Epithelial cell of esophagus (primary cell): ENCODE measurements at places on chromosomes 5 and 9.

GRCh38 chr5:56006094-56006493 lies 11.3 kb upstream of the IL6ST start:
- DNase-seq: no peak

DNA sequence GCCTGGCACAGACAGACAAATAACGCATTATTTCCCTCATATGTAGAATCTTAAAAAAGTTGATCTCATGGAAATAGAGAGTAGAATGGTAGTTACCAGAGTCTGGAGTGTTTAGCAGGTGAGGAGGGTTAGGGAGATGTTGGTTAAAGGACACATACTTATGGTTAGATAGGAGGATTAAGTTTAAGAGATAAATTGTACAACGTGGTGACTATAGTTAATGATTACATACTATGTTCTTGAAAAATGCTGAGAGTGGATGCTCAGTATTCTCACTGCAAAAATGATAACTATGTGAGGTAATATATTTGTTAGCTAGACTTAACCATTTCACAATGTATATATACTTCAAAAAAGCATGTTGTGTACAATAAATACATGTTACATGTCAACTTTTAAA lies 38.0 kb downstream of the CERT1 start:
- DNase-seq: no peak

DNA sequence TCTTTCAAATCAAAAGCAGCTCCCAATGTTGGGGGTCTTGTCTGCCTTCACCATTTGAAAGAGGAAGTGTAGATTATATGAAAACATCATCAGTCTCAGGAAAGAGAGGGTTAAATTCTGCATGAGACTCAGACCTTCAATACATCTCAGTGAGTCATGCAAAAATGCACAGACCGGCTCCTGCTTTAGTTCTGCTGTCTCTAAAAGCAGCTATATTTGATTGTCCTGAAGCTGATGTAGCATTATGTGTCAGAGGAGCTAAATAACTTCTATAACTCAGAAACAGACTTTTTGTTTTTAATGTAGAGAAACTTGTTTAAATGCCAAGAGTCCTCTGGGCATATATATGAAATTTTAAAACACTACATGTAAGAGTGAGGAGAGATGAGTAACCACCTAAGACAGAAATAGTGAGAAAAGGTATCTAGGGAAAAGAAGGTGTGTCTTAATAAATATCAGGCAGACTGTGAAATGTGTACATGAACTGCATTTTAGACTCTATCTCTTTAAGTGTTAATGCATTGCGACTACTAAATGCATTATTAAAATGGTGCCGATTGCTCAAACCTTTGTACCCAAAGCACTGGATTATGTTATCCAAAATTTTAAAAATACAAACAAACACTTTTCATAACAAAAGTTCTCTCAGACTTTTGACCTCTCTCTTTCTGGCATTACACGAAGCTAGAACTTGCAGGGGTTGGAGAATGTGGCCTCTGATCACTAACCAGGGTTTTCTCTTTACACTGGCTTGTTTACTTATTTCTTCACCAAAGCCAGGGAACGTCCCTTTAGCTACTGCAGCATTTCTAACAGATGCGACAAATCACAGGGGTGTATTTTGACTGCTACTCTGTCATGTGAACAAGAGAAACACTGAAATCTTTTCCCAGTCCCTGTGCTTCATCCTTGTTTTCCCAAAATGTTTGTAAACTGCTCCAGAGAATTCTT lies 302.3 kb downstream of the ARL15 start:
- DNase-seq: peak; percentile 66

DNA sequence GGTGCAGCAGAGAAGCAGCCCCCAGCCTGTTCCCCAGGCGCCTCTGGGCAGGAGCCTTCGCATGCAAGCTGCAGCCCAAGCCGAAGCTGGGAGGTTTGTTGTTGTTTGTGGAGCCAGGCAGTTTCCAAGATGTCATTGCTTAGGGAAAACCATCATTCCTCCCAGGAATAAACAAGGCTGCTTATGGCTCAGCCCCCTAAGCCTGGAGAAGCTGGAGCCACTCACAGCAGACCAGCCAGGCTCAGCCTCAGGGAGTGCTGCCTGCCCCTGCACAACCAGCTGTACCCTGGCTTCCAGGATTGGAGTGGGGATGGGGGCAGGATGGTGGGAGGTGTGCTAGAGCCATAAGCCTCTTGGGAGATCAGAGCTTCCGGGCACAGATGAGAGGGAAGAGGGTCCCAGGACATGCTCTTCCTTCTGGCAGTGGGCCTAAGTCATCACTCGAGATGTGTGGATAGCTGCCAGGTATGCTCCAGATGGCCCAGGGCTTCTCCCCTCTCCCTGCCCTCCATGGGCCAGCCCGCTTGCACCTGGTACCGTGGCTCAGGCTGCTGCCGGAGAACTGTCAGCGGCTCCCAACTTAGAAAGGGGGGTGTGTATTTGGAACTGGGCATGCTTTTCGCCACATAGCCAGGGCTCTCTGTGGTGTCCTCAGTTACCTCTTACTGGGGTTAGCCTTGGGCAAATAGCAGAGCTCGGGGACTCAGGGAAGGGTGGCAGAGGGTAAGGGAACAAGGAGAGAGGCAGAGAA lies 105.2 kb downstream of the RGS3 start:
- DNase-seq: no peak

DNA sequence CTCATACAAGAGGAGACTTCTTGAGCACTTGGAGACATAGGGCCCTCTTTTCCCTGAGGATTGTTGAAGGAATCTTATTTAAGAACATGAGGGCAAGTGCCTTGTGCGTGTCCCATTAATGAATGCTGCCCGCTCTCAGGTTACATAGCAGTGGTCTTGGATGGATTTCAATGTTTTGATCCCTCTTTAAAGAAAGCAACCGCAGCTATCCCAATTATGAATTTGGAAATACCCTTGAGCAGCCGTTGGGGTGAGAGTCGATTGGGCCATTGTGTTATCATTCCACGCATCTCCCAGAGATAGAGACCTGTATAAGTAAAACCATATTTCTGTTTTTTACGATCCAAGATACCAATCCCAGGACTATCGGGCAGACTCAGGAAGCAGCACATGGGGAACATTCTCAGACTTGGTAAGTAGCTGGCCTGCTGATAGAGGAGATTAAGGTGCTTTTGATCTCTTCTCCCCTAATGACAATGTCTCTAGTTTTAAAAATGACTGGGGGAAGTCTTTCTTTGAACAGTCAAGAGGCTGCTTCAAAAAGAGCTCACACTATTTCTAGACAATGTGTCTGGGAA lies 145.3 kb downstream of the MACROH2A1 start:
- DNase-seq: no peak

DNA sequence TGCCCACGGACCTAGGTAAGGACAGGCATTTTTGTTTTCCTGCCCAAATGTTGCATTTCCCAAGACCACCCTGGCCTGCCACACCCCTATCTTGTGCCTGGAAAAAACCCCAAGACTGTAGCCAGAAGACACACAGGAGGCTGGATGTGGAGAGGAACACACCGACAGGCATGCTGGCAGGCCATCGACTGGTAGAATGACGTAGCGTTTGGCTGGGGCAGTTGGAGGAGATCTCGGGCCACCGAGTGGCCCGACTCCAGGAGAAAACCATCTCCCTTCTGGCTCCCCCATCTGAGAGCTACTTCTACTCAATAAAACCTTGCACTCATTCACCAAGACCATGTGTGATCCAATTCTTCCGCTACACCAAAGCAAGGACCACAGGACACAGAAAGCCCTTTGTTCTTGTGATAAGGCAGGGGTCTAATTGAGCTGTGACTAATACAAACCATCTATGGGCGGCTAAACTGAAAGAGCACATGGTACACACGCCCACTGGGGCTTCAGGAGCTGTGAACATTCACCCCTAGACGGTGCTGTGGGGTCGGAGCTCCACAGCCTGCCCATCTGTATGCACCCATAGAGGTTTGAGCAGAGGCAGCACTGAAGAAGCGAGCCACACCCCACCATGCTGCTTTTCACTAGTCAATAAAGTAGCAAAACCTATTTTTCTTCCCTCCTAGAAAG lies 38.9 kb upstream of the N4BP3 start:
- DNase-seq: no peak

GRCh38 chr9:115764645-115765044 lies 388.9 kb upstream of the PAPPA start:
- DNase-seq: no peak

DNA sequence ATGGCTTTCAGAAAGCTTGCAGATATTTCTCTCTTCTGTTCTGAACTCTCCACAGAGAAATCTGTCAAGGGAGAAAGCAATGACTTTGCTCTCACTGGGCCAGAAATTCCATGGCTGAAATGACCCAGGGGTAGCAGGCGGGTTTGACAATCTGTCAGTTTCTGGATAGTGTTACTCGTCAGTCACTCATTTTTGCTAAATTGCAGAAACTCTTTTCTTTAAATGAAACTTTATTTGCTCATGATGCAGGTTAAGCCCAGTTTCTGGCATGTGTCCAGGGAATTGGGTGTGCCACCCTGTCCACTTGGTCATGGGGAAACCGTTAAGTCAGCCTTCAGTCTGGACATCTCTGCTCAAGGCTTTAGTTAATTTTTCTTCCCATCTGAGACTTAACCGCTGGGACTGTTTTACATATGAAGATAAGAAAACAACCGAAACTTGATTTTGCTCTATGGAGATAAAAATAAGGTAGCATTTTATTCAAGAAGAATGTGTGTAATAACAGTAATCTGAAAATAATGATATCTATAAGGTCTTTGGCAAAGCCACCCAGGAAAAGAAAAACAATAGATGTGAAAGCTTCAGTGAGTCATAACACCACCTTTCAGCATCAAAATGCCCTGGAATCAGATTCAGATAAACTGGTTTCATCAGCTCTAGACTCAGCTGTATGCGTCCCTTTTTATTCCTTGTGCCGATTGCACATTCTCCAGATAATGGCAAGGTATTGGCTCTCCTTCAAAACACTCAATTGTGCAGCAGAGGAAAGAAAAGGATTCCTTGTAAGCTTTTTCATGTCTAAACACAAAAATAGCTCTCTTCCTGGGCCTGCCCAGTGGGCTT lies 308.3 kb downstream of the ZSWIM6 start:
- peak; percentile 66 for DNase-seq

DNA sequence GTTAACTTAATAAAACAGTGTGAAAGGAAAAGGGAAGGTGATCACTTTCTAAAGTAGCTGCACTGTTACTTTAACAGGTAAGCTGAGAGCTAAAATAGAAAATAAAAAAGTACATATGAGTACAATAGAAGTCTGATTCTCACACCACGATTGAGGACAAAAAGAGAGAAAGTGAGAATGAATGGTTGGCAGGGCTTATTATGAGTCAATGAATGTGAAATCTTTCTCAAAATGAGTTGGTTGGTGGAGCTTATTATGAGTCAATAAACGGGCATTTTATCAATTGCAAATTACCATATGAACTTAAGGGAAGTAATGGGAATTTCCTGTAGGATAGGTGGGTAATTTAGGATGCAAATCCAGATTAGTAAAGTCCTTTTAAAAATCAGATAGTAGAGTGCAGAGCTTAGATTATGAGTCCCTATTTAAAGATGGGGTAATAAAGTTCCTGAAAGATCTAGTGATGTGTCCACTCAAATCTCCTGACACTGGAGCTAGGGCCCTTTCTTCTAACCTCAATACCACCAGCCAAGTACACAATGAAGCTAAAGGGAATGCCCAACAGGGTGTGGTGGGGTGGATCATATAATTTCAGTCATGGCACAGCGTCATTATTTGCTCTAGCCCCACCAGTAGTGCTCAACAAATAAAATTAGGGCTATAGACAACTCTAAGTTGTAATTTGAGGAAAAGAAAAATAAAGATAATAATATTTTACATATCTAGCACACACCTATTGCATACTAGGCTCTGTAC lies 21.1 kb upstream of the TLR4 start:
- DNase-seq: no peak

GRCh38 chr9:1939466-1939865 lies 75.7 kb upstream of the SMARCA2 start:
- DNase-seq: no peak

GRCh38 chr5:24645483-24645882 lies 705 bp upstream of the CDH10 start:
- no peak for DNase-seq

DNA sequence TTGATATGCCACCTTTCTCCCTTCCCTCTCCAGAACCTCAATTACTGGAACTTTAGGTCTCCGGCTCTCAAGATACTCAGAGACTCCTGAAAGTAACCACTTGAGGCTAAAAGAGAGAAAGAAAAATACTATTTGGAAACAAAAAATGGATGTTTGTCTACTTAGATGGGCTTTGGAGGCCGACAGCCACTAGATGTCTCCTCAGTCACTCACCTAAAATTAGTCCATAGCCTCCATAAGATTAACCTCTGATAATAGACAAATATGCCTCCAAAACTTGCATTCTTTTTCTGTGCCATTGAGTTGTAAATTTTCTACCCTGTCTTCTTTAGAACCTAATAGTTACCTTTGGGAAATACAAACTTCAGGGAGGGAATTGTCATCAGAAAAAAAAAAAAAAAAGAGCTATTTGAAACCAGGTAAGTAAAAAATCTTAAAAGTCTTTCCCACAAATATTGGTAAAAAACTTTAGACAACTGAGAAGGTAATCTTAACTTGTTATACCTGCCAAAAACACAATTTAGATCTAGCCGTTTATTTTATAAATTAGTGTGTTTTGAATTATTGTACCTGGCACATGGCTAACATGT lies 11.2 kb upstream of the PCDH1 start:
- peak; percentile 42 for DNase-seq

DNA sequence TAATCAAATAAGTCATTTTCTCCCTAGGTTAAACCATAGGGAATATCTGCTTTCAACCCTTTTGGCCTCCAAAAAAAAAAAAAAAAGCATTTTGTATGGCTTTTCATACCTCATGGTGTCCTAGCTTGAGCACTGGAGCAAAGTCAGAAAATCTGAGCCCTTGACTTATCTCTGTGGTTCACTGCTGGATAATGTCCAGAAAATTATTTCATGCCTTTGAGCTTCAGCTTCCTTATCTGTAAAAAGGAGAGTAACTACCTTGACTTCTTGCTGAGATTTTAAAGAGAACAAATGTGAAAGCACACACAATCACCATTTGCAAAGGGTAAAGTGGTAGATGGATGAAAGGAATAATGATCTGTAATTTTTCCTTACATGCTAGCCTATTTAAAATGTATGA lies 165.9 kb downstream of the ALDH1A1 start:
- no peak for DNase-seq

DNA sequence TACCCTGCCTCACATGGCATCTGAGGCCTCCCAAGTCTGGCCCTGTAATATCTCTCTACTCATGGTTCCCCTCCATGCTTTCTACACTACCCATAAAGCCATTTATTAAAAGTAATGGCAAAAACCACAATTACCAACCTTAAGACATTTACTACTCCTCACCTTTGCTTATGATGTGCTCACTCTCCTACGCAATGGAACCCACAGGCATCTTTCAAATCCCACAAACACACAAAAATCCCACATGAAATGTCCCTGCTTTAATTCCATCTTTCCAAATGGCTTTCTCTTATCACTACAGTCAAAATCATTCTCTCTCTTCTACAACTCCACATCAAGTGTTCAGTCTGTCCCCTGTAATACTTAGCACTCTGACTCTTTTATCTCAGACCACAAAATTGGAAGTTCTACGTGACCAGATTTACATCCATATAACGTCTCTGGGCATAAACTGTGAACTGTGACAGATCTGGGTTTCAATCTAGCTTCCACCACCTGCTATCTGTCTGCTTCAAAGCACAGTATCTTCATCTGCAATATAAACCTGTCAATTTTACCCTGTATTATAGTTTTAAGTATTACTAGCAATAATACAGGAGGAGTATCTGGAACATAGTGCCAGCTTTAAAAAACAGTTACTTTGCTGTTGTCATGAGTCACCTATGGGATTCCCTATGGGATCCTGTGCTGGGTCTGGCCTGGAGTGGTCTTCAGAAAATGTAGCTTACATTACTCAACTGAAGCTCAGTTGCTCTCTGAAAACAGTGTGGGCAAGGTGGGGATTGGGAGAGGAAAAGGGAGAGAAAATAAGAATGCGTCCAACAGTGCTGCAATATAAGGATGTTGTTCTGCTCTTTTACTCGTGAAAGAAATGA lies 137.1 kb upstream of the TRIM32 start:
- no peak for DNase-seq
